SHP77 treated with DMSO at 0.1 percent for 48 hours (cell line): ENCODE measurements at places on chromosomes 13 and 19.

DNA sequence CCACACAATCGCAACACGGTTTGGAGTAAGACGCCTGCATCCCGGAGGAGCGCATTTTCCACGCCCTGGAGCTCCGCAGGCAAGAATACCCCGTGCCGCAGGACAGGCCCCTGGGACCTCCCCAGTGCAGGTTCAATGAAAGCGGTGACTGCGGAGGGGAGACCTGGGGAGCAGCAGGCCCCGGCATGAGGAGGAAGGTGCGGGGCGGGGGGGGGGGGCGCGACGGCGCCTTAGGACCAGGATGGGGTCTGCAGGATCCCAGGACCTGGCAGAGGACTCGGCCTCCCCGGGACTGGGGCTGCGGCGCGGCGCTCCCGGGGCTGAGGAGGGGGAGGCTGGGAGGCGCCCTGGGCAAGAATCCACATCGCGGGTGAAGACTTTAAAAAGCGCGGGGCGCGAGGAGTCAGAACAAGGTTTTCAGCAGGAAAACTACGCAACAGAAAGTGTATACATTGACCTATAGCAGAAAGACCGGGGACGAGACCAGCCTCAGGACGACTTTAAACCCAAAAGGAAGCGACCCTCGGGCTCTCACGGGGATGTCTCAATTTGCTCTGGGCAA, 432 bp downstream of the ZNF611 start:
- no peak for DNase-seq

- DNase-seq = peak; percentile 24
Observed at GRCh38 chr19:7366701-7367420, 18.1 kb downstream of the ARHGEF18 start.

GRCh38 chr19:29547981-29548380, 22.2 kb downstream of the VSTM2B start:
- DNase-seq = no peak

- DNase-seq = no peak
Observed at GRCh38 chr13:29457299-29457698, 138.2 kb downstream of the SLC7A1 start.

- no peak for DNase-seq
Observed at GRCh38 chr13:85236413-85236812, 562.8 kb downstream of the SLITRK6 start.

GRCh38 chr19:10749435-10750384, 31.8 kb downstream of the DNM2 start:
- DNase-seq = no peak

- DNase-seq = no peak
Observed at GRCh38 chr13:32165796-32166195, 134.2 kb downstream of the FRY start.

- no peak for DNase-seq
Observed at GRCh38 chr13:48370815-48371214, 42.1 kb downstream of the LPAR6 start.

DNA sequence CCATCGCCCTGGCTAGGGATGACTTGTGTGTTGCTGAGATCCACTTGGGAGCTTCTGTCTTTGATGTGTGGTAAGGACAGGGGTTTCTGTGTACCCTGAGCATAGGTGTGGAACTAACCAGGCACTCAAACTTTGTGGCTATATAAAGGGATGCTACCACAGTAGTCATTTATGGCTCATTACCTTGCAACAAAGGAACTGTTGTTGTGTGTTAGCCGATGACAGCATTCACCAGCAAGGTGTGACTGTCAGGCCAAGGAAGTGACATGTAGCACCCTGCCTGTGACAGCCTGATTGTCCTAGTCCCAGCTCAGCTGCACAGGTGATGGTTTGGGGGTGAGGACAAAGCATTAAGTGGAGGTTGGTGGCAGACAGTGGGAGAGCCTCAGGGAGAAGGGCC, 73.6 kb downstream of the COG3 start:
- no peak for DNase-seq

- DNase-seq = no peak
Observed at GRCh38 chr19:16627193-16627927, 644 bp downstream of the MED26 start.

DNA sequence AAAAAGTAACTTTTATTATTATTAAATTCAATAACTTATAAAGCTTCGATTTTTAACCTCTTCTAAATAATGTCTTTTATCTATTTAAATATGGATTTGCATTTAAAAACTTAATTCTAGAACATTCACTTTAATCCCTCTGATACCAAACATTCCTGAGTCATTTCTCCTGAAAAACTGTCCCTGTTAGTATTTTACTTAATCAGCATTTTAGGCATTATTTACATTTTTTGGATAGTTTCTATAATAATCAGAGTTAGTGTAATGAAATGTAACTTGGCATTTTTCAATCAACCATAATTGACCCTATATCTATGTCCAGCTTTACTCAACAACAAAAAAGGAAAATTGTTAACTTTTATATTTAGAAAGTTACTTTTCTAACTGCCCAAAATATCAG, 428.1 kb downstream of the PCDH17 start:
- no peak for DNase-seq

GRCh38 chr13:67351909-67352308, 121.8 kb upstream of the PCDH9 start:
- DNase-seq = no peak

- DNase-seq = no peak
Observed at GRCh38 chr19:47521473-47522180, 6.8 kb upstream of the NAPA start.

GRCh38 chr19:32403291-32403995, 2.1 kb upstream of the DPY19L3 start:
- DNase-seq = no peak

DNA sequence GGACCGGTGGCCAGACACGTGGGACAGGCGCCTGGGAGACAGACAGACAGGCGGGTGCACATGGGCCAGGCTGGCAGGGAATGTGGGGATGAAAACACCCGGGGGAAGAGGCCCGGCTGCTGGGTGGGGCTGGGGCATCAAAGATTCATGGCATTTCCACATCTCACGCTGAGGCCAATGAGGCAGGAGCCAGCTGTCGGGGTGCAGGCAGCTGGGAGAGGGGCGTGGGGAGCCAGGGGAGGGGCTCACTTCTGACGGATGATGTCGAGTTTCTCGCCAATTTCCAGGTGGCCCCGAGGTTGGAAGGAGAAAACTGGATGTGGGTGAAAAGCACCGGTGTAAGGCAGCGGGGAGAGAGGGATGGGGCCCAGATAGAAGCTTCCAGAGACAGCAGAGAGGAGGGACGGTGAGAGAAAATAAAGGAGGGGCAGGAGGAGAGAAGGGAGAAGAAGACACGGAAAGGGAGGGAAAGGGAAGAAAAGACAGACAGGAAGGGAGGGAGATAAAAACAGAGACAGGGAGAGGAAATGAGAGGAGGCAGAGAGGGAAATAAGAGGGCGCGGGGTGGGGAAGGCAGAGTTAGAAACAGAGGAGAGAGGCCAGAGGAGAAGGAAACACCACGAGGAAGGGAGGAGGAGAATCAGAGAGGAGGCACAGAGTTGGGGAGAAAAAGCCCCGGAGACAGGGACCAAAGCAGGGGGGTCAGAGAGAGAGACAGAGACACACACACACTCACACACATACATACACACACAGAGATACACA, 8.0 kb upstream of the CCER2 start:
- no peak for DNase-seq

DNA sequence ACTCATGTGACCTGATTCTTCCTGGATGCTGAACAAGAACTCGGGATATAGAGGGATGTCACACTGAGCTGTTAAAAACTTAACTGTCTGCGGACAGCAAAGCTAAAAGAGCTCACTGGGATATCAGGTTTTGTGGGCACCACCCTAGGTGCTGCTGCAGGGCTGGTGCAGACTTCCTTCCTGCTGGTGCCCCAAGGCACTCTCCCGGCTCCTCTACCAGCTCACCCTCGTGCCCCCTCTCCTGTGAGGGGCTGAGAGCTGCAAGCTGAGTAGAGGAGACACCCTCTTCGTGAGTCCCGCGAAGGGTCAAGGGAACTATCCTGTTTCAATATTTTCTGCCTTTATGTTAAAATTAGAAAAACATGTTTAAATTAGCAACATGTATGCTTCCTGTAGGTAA, 1475.7 kb downstream of the EFNB2 start:
- no peak for DNase-seq

- DNase-seq = no peak
Observed at GRCh38 chr13:106178816-106179215, 356.6 kb downstream of the EFNB2 start.

- DNase-seq = peak; percentile 19
Observed at GRCh38 chr13:41694545-41695301, 237.4 kb downstream of the RGCC start.

DNA sequence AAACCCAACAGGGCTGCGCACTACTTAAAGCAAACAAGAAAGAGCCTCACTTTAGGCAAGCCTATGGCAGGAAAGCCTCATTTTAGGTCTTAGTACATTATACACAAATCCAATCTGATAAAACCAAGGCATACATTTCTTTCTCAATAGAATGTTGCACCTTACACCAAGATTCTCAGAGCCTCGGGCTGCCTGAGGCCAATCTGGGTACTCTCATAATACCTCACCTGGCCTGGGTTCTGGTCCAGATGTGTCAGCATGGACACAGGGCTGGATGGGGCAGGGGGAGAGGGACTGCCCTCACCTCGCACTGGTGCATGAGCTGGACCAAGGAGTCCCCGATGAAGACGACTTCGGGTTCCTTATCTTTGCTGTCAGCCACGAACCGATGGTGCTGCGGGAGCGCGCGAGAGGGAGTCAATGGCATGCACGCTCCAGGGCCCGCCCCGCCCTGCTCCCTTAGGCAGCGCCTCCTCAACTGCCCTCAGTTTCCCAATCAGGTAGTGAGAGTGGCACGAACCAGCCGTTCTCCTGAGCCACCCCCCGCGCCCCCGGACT, at the start of gene PRR19:
PRR19 (plus strand) TSS at position 487 of the 558 bp plus-strand sequence. CDS start 7,453 bp downstream, outside the sequence.
- DNase-seq = no peak

DNA sequence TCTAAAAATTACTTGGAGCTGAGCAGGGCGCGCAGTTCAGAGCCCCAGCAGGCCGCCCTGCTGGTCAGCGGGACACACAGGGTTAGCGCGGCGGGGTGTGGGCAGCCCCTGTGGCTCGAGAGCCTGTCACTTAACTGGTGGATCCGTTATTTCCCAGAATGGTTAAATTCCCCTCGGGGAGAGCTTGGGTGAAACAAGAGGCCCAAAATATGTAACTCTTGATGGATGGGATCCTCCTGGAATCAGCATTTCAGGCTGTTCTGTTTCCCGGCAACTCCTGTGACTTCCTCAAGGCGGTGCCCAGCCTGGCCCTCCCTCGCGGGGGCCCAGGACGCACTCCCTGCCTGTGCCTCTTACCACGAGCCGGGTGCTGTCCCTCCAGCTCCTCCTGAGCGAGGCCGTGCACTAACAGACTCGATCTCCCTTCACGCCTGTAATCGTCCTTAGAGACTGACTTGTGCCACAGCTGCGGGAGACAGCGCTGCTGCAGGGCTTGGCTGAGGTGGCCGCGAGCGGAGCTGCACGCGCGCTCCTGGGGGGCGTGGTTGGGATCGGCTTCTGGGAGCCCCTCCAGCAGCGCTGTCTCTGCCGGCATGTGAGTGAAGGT, 9.7 kb downstream of the PTBP1 start:
- DNase-seq = no peak

GRCh38 chr19:41785653-41786052, 10.7 kb upstream of the CEACAM3 start:
- DNase-seq = peak; percentile 38

DNA sequence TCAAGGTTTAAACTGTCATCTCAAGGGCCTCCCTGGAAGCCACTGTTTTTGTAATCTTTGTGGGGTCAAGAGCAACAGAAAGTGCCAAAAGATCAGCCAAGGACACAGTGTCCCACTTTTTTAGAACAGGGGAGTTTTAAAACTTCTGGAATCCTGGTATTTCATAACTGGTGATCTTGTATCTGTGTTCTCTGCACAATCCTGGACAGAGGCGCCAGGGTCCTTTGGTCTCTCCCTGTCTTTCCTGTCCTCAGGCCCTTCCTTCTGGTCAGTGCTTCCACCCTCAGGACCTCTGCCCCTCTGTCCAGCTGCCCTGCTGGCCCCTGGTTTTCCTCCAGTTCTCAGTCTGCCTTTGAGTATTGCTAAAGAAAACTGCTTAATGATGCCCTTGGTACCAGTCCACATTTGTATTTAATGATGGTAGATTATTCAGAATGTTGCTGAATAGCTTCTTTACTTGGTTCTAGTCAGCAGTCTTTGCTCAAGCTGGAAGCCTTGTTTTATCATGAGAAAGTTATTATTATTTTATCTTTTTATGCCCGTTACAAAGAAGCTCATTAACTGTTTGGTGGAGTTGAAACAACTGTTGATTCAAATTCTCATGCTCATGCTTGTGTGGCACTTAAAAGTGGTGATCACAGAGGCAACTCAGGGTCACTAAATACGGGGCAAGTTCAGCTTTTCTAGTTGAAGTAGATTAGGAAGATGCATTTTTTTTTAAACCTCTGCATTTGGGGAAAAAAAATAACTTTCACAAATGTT, 47.5 kb downstream of the WASF3 start:
- DNase-seq = no peak

DNA sequence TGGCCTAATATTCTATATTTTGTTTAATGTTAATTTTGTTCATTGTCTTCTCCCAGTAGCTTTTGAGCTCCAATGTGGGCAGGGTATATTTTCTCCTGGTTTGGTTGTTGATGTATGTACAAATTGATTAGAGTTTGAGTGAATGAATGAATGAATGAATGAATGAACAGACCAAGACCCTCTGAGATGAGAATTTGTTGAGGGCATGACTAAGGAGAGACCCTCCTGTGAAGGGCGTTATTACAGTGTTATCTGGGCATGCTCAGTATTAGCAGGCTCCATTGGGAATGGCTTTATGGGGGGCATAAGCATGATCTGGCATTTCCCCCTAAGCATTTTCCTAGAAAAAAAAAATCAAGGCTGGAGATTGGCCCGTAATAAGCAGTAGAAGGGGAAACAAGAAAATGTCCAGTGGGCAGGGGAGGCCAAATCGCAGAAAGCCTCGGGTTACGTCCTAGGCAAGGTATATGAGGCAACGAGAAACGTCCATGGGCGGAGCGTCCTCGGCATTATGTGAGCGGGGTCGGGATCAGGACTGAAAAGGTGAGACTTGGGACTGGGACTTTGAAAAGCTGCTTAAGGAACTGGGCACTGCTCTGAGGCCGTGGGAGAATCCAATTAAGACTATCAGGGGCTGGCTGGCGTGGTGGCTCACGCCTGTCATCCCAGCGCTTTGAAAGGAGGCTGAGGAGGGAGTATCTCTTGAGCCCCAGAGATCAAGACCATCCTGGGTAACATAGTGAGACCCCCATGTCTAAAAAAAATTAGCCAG, 904 bp upstream of the ARHGAP33 start:
- DNase-seq = no peak

DNA sequence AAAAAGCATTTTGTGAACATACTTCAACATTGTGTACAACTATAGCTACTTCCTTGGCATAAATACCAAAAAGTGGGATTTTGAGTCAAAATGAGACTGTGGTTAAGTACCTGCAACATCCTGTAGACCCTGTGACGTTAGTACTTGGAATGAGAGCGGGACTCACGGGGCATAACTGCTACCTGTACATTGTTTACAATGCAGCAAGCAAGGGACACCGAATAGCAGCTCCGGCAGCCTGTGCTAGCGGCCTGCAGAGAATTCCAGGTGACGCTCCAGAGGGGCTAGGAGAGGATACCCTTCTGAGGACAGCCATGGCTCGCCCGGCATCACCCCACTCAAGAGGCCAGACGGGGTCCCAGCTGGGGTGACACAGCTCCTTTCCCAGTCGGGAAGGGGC, 824 bp upstream of the ZNF331 start:
- no peak for DNase-seq
